ENCODE measurements at places on chromosomes 1 and 21. TPM values are rescaled to one million over a fixed set of nuclear protein-coding genes. Genes with fewer than 3 reads are reported as not detected.

FAM167B gene
- total RNA-seq, result 0.68 TPM

SPOCD1 gene
- total RNA-seq, result 0.73 TPM

RAB25 gene
- total RNA-seq, result 0.52 TPM

OR2C3 gene
- not detected for total RNA-seq

ATP1A4 gene
- total RNA-seq, result not detected

PTGS2 gene
- 2.9 TPM for total RNA-seq

GNAT2 gene
- 0.29 TPM for total RNA-seq

SLC2A5 gene
- total RNA-seq, result not detected

ITPKB gene
- total RNA-seq, result 37.5 TPM

SLC5A9 gene
- not detected for total RNA-seq

LORICRIN gene
- total RNA-seq, result 0.19 TPM

PANK4 gene
- 45.1 TPM for total RNA-seq

C21orf58 gene
- 25.8 TPM for total RNA-seq

TNFRSF14 gene
- 152 TPM for total RNA-seq

S100B gene
- total RNA-seq, result not detected

PWP2 gene
- total RNA-seq, result 38.5 TPM

HRNR gene
- total RNA-seq, result not detected

SELL gene
- 110 TPM for total RNA-seq

ACTA1 gene
- total RNA-seq, result not detected

NKAIN1 gene
- total RNA-seq, result not detected

SPRR2A gene
- not detected for total RNA-seq

OR14K1 gene
- total RNA-seq, result not detected

TRPM2 gene
- total RNA-seq, result 1.9 TPM

OR2L13 gene
- total RNA-seq, result not detected

ANGPTL7 gene
- total RNA-seq, result not detected

CYP4X1 gene
- not detected for total RNA-seq

TPTE gene
- total RNA-seq, result not detected

SPRR2G gene
- total RNA-seq, result not detected

KCNJ15 gene
- total RNA-seq, result 0.15 TPM

GSTM1 gene
- not detected for total RNA-seq

RAB29 gene
- total RNA-seq, result 31.6 TPM

FAAP20 gene
- 69.8 TPM for total RNA-seq

DNASE2B gene
- total RNA-seq, result not detected

AKNAD1 gene
- not detected for total RNA-seq

DNM3 gene
- total RNA-seq, result 0.93 TPM

IFT25 gene
- total RNA-seq, result 52.5 TPM

MARK1 gene
- not detected for total RNA-seq

FMOD gene
- total RNA-seq, result 0.95 TPM

HSD3B1 gene
- not detected for total RNA-seq

C8A gene
- total RNA-seq, result not detected

AK4 gene
- 45.5 TPM for total RNA-seq

MYBPH gene
- total RNA-seq, result not detected

SFT2D2 gene
- total RNA-seq, result 52.3 TPM

CHD1L gene
- total RNA-seq, result 72.0 TPM

SCAMP3 gene
- total RNA-seq, result 91.7 TPM

ZBTB8OS gene
- total RNA-seq, result 64.8 TPM

BSND gene
- not detected for total RNA-seq
